ENCODE measurements at places on chromosomes 6 and 20.

GRCh38 chr6:103504501-103505154 lies 1355.1 kb downstream of the HACE1 start:
- DNase-seq: no peak

DNA sequence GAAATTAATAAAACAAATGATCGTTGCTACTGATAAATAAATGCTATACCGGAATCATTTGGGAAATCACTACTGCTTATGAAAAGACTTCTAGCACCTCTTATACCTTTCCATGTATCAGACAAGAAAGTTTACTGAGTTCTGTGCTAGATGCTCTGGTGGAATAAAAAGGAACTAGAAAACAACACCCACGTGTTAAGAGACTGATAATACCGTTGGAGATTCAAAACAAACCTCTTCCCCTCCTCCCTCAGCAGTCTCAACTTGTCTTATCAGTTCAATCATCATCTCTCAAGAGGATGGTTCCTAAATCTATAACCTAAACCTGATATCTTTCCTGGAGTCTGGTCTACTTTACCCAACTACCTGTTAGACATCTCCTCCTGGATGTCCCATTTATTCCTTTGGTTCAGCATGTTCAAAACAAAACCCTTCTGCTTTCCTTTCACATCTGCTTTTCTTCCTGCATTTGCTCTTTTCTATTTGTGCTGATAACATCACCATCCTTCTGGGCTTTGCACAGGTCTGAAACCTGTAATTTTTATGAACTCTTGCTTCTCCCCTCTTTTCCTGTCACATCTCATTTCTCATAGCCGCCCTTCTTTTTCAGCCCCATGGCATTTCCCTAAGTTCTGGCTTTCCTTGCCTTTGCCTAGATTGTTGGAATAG lies 122.2 kb downstream of the COL19A1 start:
- DNase-seq: no peak

- no peak for DNase-seq
Observed at GRCh38 chr6:151001387-151002056, 136.0 kb downstream of the MTHFD1L start.

DNA sequence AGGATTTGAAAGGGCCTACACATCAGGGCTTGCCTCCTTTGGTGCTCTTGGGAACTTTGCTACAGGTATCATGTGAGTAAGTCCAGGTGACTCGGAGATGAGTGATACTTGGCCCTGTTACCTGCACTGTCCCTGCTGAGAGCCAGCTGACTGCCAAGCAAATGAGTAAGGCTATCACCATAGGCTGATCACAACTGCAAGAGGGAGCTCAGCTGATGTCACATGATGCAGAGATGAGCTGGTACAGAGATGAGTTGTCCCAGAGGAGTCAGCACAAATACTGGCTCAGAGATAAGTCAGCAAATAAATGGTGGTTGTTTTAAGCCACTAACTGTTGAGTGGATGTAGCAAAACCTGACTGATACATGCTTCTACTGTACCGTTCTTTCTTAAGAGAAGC lies 41.4 kb downstream of the LAMP5 start:
- no peak for DNase-seq
